Gastroesophageal sphincter (tissue), 4 donors: ENCODE measurements at places on chromosomes 12 and 14. TPM values are rescaled to one million over a fixed set of nuclear protein-coding genes. Genes with fewer than 3 reads are reported as not detected.

GRCh38 chr12:52090291-52090690 lies 10.8 kb downstream of the SMIM41 start:
- ATAC-seq, result no peak

GRCh38 chr14:24398653-24399446 lies at the start of gene NYNRIN:
Gene NYNRIN, plus strand, starts transcription at chr14:24399003. Its CDS starts 244 bp downstream, at chr14:24399247.
- peak; percentile 85 for ATAC-seq

GRCh38 chr14:35004839-35005238 lies 22.0 kb downstream of the SRP54 start:
- ATAC-seq, result no peak

The KRT71 gene
- not detected for total RNA-seq
